ENCODE measurements at places on chromosomes 16 and 17.

- no peaks in the 10 kb centered on the region for H3K27me3 ChIP-seq
- H3K4me1 ChIP-seq: no peaks in the 10 kb centered on the region
- no peak overlapping the region for H3K4me3 ChIP-seq
These were observed 484.0 kb downstream of the WWOX start for GRCh38 chr16:78583441-78583840.

- H3K27me3 ChIP-seq: no peaks in the 10 kb centered on the region
- H3K36me3 ChIP-seq: peaks cover 24% of the 10 kb centered on the region
- H3K27ac ChIP-seq: peak overlapping the region; percentile 35
- DNase-seq: peak; percentile 68
- no peak overlapping the region for H3K4me3 ChIP-seq
- peaks cover 48% of the 10 kb centered on the region for H3K4me1 ChIP-seq
These were observed 2.6 kb upstream of the LGALS9 start for GRCh38 chr17:27628376-27628775.

- no peak overlapping the region for H3K4me3 ChIP-seq
- no peaks in the 10 kb centered on the region for H3K4me1 ChIP-seq
- no peak for DNase-seq
- no peaks in the 10 kb centered on the region for H3K27me3 ChIP-seq
- H3K27ac ChIP-seq: no peak overlapping the region
- no peaks in the 10 kb centered on the region for H3K36me3 ChIP-seq
These were observed 182.6 kb downstream of the C16orf78 start for GRCh38 chr16:49556249-49556605.

DNA sequence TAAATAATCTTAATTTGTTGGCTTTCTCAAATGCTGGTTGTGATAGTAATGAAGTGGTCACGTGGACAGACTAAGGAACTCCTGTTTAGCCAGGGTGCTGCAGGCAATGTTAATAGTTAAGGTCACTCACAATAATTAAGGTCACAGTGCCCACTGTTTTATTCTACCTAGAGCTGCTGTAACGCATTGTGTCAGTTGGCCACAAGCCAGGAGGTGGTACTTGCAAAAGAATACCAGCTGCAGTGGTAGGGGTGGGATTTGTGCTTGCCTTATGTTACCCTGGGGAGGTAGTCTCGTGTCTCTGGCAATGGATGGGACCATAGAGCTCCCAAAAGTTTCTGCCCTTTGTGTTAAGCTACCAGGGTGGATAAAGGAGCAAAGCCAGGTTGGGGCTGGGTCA lies 969.1 kb upstream of the CDH8 start:
- no peaks in the 10 kb centered on the region for H3K27me3 ChIP-seq
- H3K4me1 ChIP-seq: no peaks in the 10 kb centered on the region
- no peak for DNase-seq

DNA sequence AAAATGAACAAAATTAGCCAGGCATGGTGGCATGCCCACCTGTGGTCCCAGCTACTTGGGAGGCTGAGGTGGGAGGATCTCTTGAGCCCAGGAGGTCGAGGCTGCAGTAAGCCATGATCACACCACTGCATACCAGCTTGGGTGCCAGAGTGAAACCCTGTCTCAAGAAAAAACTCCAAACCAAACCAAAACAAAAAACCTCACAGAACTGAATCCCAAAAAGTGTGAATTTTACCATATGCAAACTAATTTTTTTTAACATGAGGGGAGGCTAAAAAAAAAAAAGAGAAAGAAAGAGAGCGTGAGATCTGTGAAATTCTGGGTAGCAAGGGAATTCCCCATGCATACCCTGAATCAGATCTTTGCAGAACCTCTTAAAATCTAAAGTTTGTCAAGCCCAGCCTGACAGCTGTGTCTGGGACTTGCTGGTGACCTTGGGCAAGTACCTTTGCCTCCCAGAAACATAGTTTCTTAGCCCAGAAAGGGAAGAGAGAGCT lies 17.1 kb upstream of the CDH1 start:
- H3K4me1 ChIP-seq: peaks cover 6% of the 10 kb centered on the region
- H3K36me3 ChIP-seq: no peaks in the 10 kb centered on the region
- H3K27ac ChIP-seq: no peak overlapping the region
- DNase-seq: no peak
- H3K4me3 ChIP-seq: no peak overlapping the region

- H3K27ac ChIP-seq: no peak overlapping the region
- H3K4me3 ChIP-seq: no peak overlapping the region
- peaks cover 2% of the 10 kb centered on the region for H3K36me3 ChIP-seq
- H3K4me1 ChIP-seq: no peaks in the 10 kb centered on the region
- H3K27me3 ChIP-seq: no peaks in the 10 kb centered on the region
- no peak for DNase-seq
These were observed 42.6 kb upstream of the RPH3AL start for GRCh38 chr17:395179-395578.

- DNase-seq: no peak
- no peak overlapping the region for H3K27ac ChIP-seq
- H3K27me3 ChIP-seq: no peaks in the 10 kb centered on the region
These were observed 120.7 kb downstream of the CCDC182 start for GRCh38 chr17:57624386-57624785.

GRCh38 chr17:36000732-36001109 lies 632 bp downstream of the CCL15 start:
- H3K4me1 ChIP-seq: peaks cover 19% of the 10 kb centered on the region
- DNase-seq: no peak
- H3K27ac ChIP-seq: no peak overlapping the region
- no peaks in the 10 kb centered on the region for H3K36me3 ChIP-seq
- H3K27me3 ChIP-seq: peaks cover under 1% of the 10 kb centered on the region

All from activated CD8-positive, alpha-beta memory T cell treated with anti-CD3 and anti-CD28 coated beads, Interleukin-2, amount 10 ng/mL, durations not matched to agents 7 days and 5 days (primary cell).